ENCODE measurements at places on chromosomes 2 and 18. TPM values are rescaled to one million over a fixed set of nuclear protein-coding genes. Genes with fewer than 3 reads are reported as not detected.
A peak's percentile ranks its signal among the peaks of the same experiment; 100 is the strongest.

DNA sequence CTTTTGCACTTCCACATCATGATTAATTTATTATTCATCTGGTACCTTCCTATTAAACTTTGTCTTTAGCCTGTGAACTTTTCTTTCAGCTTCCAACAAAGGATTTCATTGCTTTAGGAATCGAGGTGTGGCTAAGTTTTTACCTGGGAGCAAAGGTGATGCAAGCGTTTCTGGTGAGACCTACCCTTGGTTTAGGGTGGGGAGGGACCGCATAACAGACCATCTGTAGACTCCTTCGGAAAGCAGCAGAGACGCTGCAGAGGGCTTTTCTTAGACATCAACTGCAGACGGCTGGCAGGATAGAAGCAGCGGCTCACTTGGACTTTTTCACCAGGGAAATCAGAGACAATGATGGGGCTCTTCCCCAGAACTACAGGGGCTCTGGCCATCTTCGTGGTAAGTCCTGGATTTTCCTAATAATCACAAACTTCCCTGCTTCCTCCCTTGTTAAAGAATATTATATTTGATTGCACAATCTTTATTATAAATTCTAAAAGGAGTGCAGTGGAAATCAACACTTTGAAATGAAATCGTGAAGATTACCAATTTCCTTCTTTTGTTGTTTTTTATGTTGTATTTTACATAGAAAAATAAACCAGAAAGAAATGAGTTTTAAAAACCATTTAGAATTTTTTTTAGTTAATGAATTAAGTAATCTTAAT lies at the start of gene DSG3:
Gene DSG3, plus strand, starts transcription at position 212 of the 662 bp plus-strand sequence. Its CDS starts 137 bp downstream, at position 349.
- DNase-seq, result no peak
- H3K27me3 ChIP-seq, result no peaks in the 10 kb centered on the region
- H3K27ac ChIP-seq, result no peak within 1 kb of the TSS
- no peaks in the 10 kb centered on the region for H3K36me3 ChIP-seq

- no peaks in the 10 kb centered on the region for H3K36me3 ChIP-seq
- H3K27ac ChIP-seq, result no peak overlapping the region
- H3K4me3 ChIP-seq, result no peak overlapping the region
- DNase-seq, result no peak
- H3K27me3 ChIP-seq, result peaks cover 2% of the 10 kb centered on the region
Observed at GRCh38 chr2:197141702-197142473, 168.7 kb downstream of the ANKRD44 start.

- H3K36me3 ChIP-seq, result no peaks in the 10 kb centered on the region
- H3K4me1 ChIP-seq, result peaks cover 19% of the 10 kb centered on the region
- no peak for DNase-seq
- no peak overlapping the region for H3K4me3 ChIP-seq
- H3K27me3 ChIP-seq, result no peaks in the 10 kb centered on the region
Observed at GRCh38 chr2:222912117-222912516, 51.3 kb downstream of the ACSL3 start.

GRCh38 chr18:62857263-62857976 lies 142.1 kb downstream of the PHLPP1 start:
- H3K27ac ChIP-seq, result no peak overlapping the region
- 0 out of 2 replicates have a peak, but pooled peaks cover 3% of the 10 kb centered on the region for H3K36me3 ChIP-seq
- DNase-seq, result no peak
- H3K27me3 ChIP-seq, result no peaks in the 10 kb centered on the region

- peaks cover 23% of the 10 kb centered on the region for H3K36me3 ChIP-seq
- no peaks in the 10 kb centered on the region for H3K27me3 ChIP-seq
- no peak for DNase-seq
- H3K4me3 ChIP-seq, result peak overlapping the region; percentile 96
- H3K4me1 ChIP-seq, result peaks cover 6% of the 10 kb centered on the region
Observed at GRCh38 chr2:61535449-61535848, 2.7 kb downstream of the XPO1 start.

- H3K4me3 ChIP-seq, result no peak overlapping the region
- H3K36me3 ChIP-seq, result no peaks in the 10 kb centered on the region
- H3K27ac ChIP-seq, result no peak overlapping the region
- DNase-seq, result no peak
- H3K4me1 ChIP-seq, result peaks cover 1% of the 10 kb centered on the region
Observed at GRCh38 chr18:62769216-62769615, 53.9 kb downstream of the PHLPP1 start.

DNA sequence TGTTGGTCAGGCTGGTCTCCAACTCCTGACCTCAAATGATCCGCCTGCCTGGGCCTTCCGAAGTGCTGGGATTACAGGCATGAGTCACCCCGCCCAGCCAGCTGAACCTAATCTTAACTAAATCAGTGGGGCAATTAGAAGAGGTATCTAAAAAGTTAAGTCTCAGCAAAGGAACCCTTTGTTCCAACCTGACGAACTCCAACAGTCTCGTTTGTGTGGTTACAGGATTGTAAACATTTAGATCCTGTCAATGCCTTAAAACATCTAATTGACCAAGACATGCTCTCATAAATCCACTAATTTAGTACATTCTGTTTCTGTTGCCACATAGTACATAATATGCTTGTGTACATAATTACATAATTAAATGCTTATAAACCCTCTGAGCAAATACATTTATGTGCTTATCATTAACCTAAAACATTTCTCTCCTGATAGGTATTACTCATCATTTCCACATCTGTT lies 31.1 kb upstream of the STK39 start:
- no peak for DNase-seq
- H3K4me3 ChIP-seq, result no peak overlapping the region
- H3K36me3 ChIP-seq, result no peaks in the 10 kb centered on the region

DNA sequence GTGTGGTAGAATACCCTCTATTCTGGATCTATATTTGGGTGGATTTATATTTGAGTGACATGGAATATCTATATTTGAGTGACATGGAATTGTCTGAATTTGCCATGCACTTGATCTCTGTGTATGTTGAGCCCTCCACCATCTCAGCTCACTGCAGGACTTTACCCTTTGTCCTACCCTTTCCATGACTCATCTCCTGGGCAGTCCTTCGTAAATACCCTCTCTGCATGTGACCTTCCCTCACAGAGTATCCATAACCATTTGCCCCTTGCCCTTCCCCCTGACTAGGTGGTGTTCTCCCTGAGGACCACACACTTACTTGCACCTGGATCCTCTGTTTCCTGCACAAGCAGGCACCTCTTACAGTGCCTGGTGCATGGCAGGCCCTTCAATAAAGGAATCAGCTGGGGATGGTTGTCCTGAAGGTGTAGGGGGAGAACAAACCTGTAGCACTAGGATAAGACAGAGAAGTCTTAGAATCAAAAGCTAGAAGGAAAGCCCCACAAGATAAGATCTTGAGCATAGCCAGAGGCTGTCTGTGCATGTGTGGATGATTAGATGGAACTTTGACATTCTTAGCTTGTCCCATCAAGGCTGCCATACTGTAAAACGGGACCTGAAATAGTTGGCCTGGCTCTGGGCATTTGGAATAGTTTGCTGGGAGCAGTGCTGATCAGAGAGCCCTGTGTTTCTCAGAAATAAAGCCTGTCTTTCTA lies 230.4 kb downstream of the FHOD3 start:
- H3K4me3 ChIP-seq, result no peak overlapping the region
- no peaks in the 10 kb centered on the region for H3K27me3 ChIP-seq
- H3K36me3 ChIP-seq, result no peaks in the 10 kb centered on the region
- H3K4me1 ChIP-seq, result peaks cover under 1% of the 10 kb centered on the region
- DNase-seq, result no peak
- no peak overlapping the region for H3K27ac ChIP-seq

GRCh38 chr2:196380098-196380497 lies 208.7 kb upstream of the STK17B start:
- no peaks in the 10 kb centered on the region for H3K4me1 ChIP-seq
- no peak for DNase-seq
- no peak overlapping the region for H3K4me3 ChIP-seq
- no peaks in the 10 kb centered on the region for H3K27me3 ChIP-seq
- H3K27ac ChIP-seq, result no peak overlapping the region
- no peaks in the 10 kb centered on the region for H3K36me3 ChIP-seq

DNA sequence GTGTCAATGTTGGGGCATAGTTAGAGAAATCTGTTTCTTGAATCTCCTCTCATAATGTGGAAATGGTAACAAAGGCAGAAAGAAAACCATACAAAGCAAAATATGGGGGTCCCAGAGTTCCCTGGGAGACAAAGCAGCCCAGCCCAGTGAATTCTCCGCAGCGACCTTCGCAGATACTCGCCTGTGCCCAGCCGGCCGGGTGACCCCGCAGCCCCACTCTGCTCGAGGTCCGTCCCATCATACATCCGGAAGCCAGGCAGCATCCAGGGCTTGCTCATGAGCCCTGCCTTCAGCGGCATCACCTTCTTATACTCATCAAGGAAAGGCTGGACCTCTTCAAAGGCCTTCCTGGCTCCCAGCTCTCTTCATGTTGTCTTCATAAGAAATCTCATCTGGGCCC lies 774.8 kb upstream of the ID2 start:
- H3K4me1 ChIP-seq, result no peaks in the 10 kb centered on the region
- DNase-seq, result no peak
- no peaks in the 10 kb centered on the region for H3K27me3 ChIP-seq
- H3K4me3 ChIP-seq, result no peak overlapping the region

DNA sequence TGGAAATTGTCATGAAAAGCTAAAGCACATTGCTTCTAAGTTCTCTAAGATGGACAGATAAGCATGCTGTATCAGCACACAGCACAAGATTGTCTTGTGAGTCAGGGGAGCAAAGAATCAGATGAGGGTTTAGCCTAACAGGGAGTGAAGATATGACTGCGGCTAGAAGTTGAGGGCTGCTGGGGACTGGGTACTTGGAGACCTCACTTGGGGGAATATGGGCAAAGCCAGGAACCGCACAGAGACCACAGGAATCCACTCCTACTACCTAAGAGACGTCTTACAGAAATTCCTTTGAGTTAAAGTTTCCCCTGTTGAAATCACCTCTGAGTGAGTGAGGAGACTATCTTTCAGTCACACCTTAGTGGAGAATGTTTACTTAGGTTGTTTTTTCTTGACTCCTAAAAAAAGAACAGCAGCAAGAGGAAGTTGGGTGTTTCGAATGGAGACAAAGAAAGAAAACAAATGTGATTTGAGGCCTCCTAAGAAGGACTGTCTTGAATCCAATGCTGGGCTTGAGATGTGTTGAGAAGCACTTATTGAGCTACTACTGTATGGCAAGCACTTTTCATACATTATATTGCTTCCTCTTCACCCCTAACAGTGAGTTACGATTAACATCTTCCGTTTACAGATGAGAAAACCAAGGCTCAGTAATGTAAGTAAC lies 100.7 kb downstream of the ANKRD44 start:
- H3K36me3 ChIP-seq, result no peaks in the 10 kb centered on the region
- no peaks in the 10 kb centered on the region for H3K27me3 ChIP-seq
- H3K4me1 ChIP-seq, result no peaks in the 10 kb centered on the region
- DNase-seq, result no peak
- no peak overlapping the region for H3K27ac ChIP-seq
- no peak overlapping the region for H3K4me3 ChIP-seq

DNA sequence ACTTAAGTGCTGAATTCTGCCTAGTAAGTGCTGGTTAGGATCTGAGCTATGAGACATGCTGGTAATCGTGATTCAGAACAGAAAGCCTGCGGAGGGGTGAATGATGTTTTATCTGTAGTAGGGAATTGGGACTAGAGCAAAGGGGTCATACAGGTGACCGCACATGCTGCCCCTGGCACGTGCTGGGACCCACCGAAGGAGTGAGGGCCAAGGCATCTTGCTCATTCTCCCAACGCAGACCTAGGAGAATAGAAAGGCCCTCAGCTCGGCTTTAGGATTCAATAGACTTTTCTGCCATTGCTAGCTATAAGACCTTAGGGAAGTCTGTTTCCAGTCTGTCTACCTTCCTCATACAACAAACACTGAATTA lies 8.8 kb upstream of the SMAD7 start:
- H3K36me3 ChIP-seq, result no peaks in the 10 kb centered on the region
- peak; percentile 80 for DNase-seq
- 0 out of 2 replicates have a peak overlapping the region, but pooled peaks have one; percentile 7 for H3K27ac ChIP-seq
- no peaks in the 10 kb centered on the region for H3K27me3 ChIP-seq

DNA sequence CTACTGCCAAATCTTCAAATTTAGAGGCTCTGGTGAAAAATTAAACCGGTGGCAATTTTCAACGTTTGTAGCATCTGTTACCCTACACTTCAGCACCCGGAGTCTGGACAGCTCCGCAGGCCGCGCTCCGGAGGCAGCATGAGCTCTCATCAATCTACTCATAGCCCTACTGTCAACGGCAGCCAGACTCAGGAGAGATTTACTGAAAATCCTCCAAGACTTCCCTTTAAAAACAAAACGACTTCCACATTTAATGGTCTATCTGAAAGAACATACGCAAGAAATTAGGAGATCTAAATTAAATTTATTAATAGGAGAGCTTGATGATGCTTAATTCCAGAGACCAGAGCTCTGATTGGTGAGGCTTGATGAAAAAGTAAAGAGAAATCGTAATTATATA lies 970 bp upstream of the ADCYAP1 start:
- H3K27me3 ChIP-seq, result peaks cover 63% of the 10 kb centered on the region
- peaks cover 3% of the 10 kb centered on the region for H3K36me3 ChIP-seq
- H3K4me3 ChIP-seq, result no peak overlapping the region
- H3K27ac ChIP-seq, result no peak overlapping the region
- H3K4me1 ChIP-seq, result peaks cover 14% of the 10 kb centered on the region
- no peak for DNase-seq

CD8B2 gene
- not detected for total RNA-seq

AOX1 gene
- 5.6 TPM for total RNA-seq

SPDYA gene
- 0.35 TPM for total RNA-seq

SOWAHC gene
- total RNA-seq, result 17.8 TPM

NEU4 gene
- 0.82 TPM for total RNA-seq
